ENCODE measurements at places on chromosomes 3 and 15. TPM values are rescaled to one million over a fixed set of nuclear protein-coding genes. Genes with fewer than 3 reads are reported as not detected.
A peak's percentile ranks its signal among the peaks of the same experiment; 100 is the strongest.

Gene IL20RB
- total RNA-seq, result 1.5 TPM

DNA sequence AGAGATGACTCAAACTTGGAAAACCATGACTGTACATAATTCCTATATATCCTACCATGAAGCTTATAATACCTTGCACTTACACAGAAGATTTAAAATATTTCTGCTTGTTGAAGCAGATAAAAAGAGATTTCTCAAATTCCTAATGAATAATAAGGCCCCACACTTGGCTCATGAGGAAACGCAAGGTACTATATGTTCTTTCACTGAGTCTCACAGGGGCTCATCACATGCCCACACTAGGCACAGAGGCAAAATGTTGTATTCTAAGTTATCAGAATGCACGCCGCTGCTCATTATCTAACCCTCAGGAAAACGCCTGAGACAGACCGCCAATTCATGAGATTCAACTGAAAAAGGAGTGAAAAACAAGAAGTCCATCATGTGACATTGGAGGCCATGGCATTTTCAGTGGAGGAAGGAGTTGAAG lies 5.6 kb downstream of the MYO1E start:
- H3K27ac ChIP-seq, result no peak overlapping the region
- H3K4me3 ChIP-seq, result no peak overlapping the region
- H3K36me3 ChIP-seq, result peaks cover 10% of the 10 kb centered on the region
- H3K27me3 ChIP-seq, result peaks cover 12% of the 10 kb centered on the region
- H3K4me1 ChIP-seq, result peaks cover 27% of the 10 kb centered on the region

- H3K36me3 ChIP-seq, result no peaks in the 10 kb centered on the region
- no peaks in the 10 kb centered on the region for H3K4me1 ChIP-seq
- H3K27me3 ChIP-seq, result no peaks in the 10 kb centered on the region
- H3K27ac ChIP-seq, result no peak overlapping the region
- DNase-seq, result no peak
Observed at GRCh38 chr3:2993736-2994135, 116.4 kb downstream of the IL5RA start.

- DNase-seq, result no peak
- no peak overlapping the region for H3K27ac ChIP-seq
- H3K27me3 ChIP-seq, result peaks cover 12% of the 10 kb centered on the region
- H3K4me3 ChIP-seq, result no peak overlapping the region
- H3K36me3 ChIP-seq, result no peaks in the 10 kb centered on the region
Observed at GRCh38 chr3:185750702-185751101, 74.1 kb downstream of the IGF2BP2 start.

DNA sequence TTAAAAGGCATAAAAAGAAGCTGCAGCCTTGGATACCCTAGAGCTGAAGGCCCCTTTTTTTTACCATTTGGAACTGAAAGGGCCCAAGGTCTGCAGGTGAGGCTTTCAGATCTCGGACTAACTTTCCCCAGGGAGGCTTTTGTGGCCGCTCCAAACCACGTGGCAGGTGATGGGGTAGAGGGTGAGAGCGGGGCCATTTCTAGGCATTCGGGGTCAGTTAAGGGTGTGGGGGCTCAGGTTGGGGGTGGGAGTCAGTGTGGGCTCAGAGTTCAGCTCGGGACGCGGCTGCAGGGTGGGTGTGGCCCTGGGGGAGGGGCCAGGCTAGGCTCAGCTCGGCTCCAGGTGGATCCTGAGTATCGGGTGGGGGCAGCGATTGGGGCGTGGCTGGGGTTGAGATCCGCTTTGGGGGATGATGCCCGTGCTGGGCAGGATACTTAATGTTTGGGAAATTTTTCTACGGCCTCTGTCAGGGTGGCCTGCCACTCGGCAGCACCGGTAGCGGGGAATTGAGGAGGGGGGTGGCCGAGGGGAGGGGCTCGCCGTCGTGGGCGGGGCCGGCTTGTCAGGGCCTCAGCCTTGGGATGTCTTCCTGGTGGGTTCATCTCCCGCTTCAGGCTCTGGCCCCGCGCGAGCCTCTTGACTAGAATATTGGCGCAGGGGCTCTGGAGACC lies 2.5 kb downstream of the KLF13 start:
- H3K36me3 ChIP-seq, result peaks cover 28% of the 10 kb centered on the region
- H3K27ac ChIP-seq, result peak overlapping the region; percentile 93
- H3K4me1 ChIP-seq, result peaks cover 62% of the 10 kb centered on the region
- no peaks in the 10 kb centered on the region for H3K27me3 ChIP-seq
- H3K4me3 ChIP-seq, result peak overlapping the region; percentile 98

GRCh38 chr3:168081171-168081771 lies 14.5 kb downstream of the GOLIM4 start:
- no peak overlapping the region for H3K4me3 ChIP-seq
- DNase-seq, result no peak
- no peaks in the 10 kb centered on the region for H3K4me1 ChIP-seq
- no peak overlapping the region for H3K27ac ChIP-seq
- no peaks in the 10 kb centered on the region for H3K36me3 ChIP-seq

DNA sequence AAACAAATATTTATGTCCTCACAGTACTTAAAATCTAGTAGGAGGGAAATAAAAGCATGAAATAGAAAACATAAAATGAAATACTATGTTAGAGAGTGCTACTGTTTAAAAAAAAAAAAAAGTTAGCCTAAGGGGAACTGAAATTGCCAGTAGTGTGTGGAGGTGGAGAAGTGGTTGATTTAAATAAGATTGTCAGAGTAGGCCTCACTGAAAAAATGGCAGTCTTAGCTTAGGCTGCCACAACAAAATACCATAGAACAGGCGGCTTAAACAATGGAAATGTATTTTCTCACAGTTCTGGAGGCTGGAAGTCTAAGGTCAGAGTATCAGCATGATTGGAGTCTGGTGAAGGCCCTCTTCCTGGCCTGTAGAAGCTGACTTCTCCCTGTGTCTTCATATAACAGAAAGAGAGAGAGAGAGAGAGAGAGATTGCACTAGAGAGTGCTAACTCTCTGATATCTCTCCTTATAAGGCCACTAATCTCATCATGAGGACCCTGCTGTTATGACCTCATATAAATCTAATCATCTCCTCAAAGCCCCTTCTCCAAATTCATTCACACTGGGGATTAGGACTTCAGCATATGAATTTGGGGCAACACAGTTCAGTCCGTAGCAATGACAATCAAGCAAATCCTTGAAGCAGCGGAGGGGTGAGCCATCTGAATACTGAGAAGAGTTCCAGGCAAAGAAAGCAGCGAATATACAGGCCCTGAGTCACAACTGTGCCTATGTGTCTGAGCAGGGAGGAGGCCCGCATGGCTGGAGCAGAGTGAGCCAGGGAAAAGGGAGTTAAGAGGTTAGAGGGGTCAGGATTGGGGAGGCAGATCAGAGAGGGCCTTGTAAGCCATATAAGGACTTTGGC lies 23.6 kb upstream of the LRRC34 start:
- no peaks in the 10 kb centered on the region for H3K36me3 ChIP-seq
- no peaks in the 10 kb centered on the region for H3K4me1 ChIP-seq
- H3K27ac ChIP-seq, result no peak overlapping the region

DNA sequence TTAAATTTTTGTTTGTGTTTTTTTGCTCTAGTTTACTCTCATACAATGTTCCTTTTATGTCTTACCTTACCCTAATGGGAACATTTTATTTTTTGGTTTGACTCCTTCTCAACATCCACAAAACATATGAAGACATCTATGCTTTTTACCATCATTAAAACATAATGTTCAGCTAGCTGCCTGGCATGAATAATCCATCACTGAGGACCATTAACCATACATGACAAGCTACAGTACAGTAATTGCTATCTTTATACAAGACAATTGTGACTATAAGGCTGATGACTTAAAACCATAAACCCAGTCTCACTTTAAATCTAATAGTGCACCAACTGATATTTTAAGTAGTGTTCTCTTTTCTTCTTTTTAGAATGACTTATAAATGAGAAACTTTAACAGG lies 13.7 kb downstream of the SERPINI1 start:
- peaks cover 6% of the 10 kb centered on the region for H3K4me1 ChIP-seq
- H3K36me3 ChIP-seq, result no peaks in the 10 kb centered on the region
- H3K27me3 ChIP-seq, result no peaks in the 10 kb centered on the region
- H3K27ac ChIP-seq, result no peak overlapping the region

Measured in activated CD4-positive, alpha-beta T cell treated with anti-CD3 and anti-CD28 coated beads, Interleukin-2, amount 10 ng/mL, durations not matched to agents 24 days and 14 days (primary cell).